Hindlimb muscle (tissue), 1 donor: ENCODE measurements at places on chromosomes 3 and 15.

- DNase-seq, result no peak
Observed at GRCh38 chr3:148074946-148075345, 622.8 kb upstream of the AGTR1 start.

DNA sequence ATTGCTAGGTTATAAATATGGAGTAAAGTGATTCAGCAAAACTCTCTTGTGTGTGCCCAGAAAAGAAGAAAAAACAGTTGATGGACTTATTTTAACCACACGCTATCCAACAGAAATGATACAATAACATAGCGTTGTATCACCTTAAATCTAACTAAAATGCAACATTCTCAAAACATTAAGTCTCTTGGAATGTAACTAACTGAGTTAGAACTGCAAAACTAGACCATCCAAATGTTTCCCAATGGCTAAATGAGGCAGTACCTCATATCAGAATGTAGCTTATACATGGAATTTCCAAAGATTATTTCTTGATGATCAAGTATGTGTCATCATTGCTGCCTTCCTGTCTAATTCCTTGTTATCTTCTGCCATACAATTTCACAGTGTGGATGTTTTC is 187.9 kb downstream of the CNTN3 start:
- DNase-seq, result no peak

DNA sequence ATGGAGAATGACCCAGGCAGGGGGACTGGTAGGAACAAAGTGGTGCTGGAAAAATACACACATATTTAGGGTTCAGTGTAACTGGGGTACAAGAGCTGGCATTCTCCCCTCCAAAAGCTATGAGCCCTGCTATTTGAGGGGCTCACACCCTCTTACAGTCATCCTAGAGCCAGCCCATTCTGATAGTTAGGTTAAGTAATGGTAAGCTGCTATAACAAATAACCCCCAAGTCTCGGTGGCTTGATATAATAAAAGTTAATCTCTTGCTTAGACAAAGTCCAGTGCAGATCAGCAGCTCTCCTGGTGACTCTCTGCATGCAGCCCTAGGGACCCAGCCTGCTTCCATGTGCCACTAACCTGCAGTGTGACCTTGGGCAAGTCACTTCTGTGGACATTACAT is 234.9 kb upstream of the HES1 start:
- DNase-seq, result no peak

- no peak for DNase-seq
Observed at GRCh38 chr15:63759752-63760151, 74.0 kb downstream of the HERC1 start.

- no peak for DNase-seq
Observed at GRCh38 chr3:97720417-97720816, 44.1 kb upstream of the ARL6 start.

GRCh38 chr3:141414800-141415462 is 46.6 kb downstream of the ZBTB38 start:
- DNase-seq, result no peak
